ENCODE measurements at places on chromosomes 1 and 21.

GRCh38 chr1:27496604-27497155 lies 6.7 kb upstream of the WASF2 start:
- no peak for DNase-seq

DNA sequence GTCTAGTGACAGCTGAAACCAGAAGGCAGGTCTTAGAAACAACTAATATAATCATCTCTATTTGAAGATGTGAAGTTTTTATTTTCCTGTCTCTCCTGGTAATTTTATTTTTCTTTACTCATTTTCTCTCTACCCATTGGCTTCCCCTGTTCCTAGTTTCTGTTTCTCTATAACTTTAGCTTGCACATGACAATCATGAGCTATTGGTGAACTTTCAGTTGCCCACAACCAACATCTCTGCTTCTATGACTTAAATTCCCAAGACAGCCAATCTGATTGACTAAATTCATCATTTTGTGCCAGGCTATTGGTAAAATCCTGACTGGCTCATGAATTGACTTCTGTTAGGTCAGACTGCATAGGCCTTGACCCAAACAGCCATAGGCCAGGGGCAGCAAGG lies 13.7 kb upstream of the ACADM start:
- no peak for DNase-seq

- DNase-seq: no peak
Measured at GRCh38 chr1:15954316-15954715, 21.6 kb downstream of the ZBTB17 start.

- DNase-seq: peak; percentile 19
Measured at GRCh38 chr1:234955107-234955731, 173.4 kb downstream of the TOMM20 start.

Data from CD4-positive, alpha-beta T cell treated with Interferon alpha-2 for 1 hour (primary cell).